ENCODE measurements at places on chromosomes 12 and 14. TPM values are rescaled to one million over a fixed set of nuclear protein-coding genes. Genes with fewer than 3 reads are reported as not detected.
A peak's percentile ranks its signal among the peaks of the same experiment; 100 is the strongest.

DNA sequence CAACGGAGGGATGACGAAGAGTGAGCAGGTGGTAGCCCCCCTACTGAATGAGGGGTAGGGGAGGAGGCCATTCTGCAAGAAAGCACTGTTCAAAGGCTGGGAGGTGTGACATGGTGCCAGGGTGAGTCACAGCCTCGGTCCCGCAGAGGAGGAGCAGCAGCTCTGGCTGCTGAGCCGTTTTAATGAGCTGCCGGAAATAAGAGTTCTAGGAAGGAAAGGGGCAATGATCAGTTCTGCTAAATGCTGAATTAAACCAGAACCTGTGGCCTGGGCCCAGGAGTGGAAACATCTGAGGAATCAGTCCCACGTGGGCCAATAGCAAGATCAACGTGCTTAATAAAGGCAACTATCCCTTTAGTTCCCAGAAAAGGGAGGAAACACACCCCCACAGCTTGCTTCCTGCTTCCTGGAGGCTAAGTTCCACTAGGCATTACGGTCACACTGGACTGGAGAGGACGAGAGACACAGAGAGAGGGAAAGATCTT lies 3.6 kb downstream of the ABCD4 start:
- peaks cover 12% of the 10 kb centered on the region for H3K27me3 ChIP-seq
- peaks cover 42% of the 10 kb centered on the region for H3K36me3 ChIP-seq
- H3K27ac ChIP-seq = peak overlapping the region; percentile 99
- H3K4me3 ChIP-seq = peak overlapping the region; percentile 91
- peak; percentile 50 for DNase-seq

DNA sequence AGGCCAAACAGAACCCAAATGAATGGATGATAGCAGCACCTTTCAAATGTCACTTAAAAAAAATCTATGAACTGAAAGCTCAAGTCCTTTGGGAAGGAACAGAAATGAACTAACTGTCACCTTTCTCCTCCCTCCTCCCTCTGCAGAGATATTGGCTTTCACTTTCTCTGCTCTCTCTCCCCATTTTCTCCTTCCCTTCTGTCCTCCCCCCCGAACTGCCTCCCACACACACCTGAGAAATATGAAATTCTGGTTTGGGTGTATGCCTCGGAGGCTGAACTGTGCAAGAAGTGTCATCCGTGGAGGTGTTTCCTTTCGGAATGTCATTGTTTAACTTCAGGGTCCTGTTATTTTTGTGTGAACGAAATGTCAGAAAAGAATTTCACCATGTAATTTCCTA lies 87.8 kb downstream of the NEDD1 start:
- no peak overlapping the region for H3K4me3 ChIP-seq
- peaks cover 36% of the 10 kb centered on the region for H3K4me1 ChIP-seq
- no peaks in the 10 kb centered on the region for H3K27me3 ChIP-seq

GRCh38 chr12:4191642-4192041 lies 81.9 kb upstream of the CCND2 start:
- no peaks in the 10 kb centered on the region for H3K27me3 ChIP-seq
- no peak overlapping the region for H3K4me3 ChIP-seq
- no peaks in the 10 kb centered on the region for H3K36me3 ChIP-seq
- no peak for DNase-seq
- H3K27ac ChIP-seq = no peak overlapping the region
- H3K4me1 ChIP-seq = no peaks in the 10 kb centered on the region

- DNase-seq = no peak
- no peaks in the 10 kb centered on the region for H3K36me3 ChIP-seq
- H3K4me3 ChIP-seq = no peak overlapping the region
- H3K4me1 ChIP-seq = no peaks in the 10 kb centered on the region
- peaks cover 16% of the 10 kb centered on the region for H3K27me3 ChIP-seq
- H3K27ac ChIP-seq = no peak overlapping the region
Observed at GRCh38 chr14:96251656-96252155, 4.3 kb upstream of the BDKRB1 start.

DNA sequence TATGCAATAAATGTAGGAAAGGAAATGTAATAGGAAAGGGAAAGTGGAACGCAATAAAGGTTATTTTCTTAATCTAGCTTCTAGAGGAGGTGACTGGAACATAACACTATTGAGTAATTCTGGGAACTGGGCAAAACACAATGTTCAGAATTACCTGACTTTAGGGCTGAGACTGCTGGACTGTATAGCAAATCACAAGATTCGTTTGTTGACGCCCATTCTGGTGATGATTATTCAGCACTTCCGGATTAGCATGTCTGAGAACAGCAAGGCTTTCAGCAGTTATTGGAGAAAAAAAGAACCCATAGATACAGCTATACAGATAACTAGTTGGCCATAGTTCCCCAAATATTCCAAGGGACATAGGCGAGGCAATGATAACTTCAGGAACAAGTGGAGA lies 2.3 kb upstream of the KLRD1 start:
- no peak overlapping the region for H3K4me3 ChIP-seq
- DNase-seq = no peak
- H3K4me1 ChIP-seq = no peaks in the 10 kb centered on the region
- no peak overlapping the region for H3K27ac ChIP-seq

GRCh38 chr14:81511111-81511904 lies 22.3 kb downstream of the SEL1L start:
- peaks cover 6% of the 10 kb centered on the region for H3K27me3 ChIP-seq
- no peak overlapping the region for H3K4me3 ChIP-seq
- DNase-seq = no peak
- no peak overlapping the region for H3K27ac ChIP-seq
- peaks cover 31% of the 10 kb centered on the region for H3K36me3 ChIP-seq
- H3K4me1 ChIP-seq = peaks cover 26% of the 10 kb centered on the region

Gene RAD9B
- total RNA-seq = 0.54 TPM

Gene COX8C
- total RNA-seq = not detected

Gene C1S
- 5.8 TPM for total RNA-seq

Gene SERPINA1
- total RNA-seq = not detected

Gene RTL1
- total RNA-seq = 0.18 TPM
